ENCODE measurements at places on chromosomes 6 and 20.

DNA sequence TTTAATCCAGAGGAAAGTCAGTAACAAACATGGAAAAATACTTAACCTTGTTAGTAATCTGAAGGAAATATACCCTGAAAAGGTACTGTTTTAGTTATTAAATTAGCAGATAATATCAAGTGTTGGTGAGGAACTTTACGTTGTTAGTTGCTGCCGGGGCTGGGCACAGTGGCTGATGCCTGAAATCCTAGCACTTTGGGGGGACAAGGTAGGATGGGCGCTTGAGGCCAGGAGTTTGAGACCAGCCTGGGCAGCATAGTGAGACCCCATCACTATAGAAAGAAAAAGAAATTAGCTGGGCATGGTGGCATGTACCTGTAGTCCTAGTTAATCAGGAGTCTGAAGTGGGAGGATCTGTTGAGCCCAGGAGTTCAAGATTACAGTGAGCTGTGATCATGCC is 72.7 kb upstream of the DYNLRB1 start:
- DNase-seq, result no peak

DNA sequence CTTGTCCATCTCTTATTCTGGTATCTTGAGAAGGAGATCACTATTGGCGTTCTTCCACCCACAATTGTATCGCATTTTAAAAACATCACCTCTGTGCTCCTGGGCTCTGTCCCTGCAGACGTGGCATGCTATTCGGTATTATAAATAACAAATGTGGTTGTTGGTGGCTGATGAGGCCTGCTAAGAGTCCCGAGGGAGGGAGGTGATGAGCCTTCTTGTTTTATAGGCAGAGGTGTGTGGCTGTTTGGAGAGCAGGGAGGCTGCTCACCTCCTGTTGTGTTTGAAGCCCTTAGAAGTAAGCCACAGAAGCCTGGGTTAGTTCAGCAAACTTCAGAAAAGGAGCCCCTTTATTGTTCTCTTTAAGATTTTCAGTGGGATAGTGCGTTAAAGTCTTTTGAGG is 15.6 kb downstream of the MANBAL start:
- no peak for DNase-seq

- no peak for DNase-seq
These were observed 45.4 kb downstream of the MYB start for GRCh38 chr6:135226537-135226936.

DNA sequence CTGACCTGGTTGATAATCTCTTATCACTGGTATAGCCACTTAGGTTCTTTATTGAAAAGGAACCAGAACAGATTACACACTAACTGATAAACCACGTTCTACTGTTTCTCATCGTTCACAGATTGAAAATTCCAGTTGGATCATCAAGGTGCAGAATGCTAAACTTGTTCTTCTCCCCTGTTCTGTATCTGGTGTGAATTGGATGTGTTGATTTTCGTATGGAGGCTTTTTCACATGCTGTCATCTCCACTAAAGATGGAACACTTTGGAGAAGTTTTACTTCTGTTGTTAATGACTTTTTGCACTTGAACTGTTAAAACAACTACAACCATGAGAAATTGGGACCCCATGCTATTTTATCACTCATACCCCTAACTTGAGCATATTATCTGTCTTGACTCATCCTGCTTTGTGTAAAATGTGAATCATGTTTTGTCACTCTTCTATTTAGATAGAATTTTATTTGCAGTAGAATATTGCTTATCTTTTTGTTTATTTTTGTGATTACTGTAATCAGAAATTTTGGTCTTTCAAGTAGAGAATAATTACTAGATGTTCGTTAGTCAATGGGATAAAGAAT is 17.5 kb downstream of the VAPB start:
- DNase-seq, result no peak

DNA sequence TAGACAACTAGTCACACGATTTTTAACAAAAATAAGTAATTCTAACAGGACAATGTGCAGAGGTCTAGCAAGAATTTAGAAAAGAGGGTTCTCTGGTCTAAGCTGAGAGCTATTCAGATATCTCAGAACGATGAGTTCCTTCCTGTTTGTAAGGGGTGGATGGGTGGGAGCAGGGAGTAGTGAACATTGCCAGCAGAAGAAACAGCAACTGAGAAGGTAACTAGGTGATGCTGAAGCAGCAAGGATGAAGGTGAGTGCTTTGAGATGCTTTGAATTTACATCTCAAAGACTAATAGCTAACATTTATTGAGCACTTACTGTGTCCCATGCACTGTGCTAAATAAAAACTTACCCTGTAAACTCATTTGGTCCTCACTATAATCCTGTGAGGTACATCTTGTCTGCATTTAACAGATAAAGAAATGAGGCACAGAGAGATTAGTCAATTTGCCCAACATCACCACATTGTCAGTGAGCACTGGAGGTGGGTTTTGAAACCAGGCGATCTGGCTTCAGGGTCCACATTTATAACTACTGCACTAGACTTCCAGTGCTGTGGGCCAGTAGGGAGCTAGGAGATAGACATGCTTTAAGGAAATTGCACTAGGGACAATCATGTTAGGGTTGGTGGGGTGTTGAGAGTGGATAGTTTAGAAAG is 15.7 kb downstream of the BRD2 start:
- DNase-seq, result no peak

- DNase-seq, result no peak
These were observed 170.3 kb upstream of the SNX9 start for GRCh38 chr6:157652601-157653363.
